IPS DF 6.9 (cell line): ENCODE measurements at places on chromosomes 3 and 15.

DNA sequence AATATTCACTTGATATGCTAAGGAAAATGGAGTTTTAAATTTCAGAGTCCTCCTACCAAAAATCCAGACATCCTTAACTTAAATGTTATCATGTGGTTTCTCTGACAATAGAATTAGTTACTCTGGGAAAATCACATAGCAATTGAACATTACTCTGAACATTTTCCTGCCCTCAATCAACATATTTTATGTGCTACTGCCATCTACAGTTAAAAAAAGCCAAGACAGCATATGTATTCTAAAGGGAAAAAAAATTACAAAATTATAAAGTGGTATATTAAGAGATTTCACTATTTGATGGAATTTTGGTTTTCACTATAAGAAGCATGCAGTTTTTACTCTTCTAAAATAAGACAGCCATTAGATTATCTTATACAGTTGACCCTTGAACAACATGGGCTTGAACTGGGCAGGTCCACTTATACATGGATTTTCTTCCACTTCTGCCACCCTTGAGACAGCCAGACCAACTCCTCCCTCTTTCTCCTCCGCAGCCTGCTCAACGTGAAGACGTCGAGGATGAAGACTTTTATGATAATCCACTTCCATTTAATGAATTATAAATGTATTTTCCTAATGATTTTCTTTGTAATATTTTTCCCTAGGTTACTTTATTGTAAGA, 122.3 kb downstream of the ATP1B3 start:
- DNase-seq = no peak

DNA sequence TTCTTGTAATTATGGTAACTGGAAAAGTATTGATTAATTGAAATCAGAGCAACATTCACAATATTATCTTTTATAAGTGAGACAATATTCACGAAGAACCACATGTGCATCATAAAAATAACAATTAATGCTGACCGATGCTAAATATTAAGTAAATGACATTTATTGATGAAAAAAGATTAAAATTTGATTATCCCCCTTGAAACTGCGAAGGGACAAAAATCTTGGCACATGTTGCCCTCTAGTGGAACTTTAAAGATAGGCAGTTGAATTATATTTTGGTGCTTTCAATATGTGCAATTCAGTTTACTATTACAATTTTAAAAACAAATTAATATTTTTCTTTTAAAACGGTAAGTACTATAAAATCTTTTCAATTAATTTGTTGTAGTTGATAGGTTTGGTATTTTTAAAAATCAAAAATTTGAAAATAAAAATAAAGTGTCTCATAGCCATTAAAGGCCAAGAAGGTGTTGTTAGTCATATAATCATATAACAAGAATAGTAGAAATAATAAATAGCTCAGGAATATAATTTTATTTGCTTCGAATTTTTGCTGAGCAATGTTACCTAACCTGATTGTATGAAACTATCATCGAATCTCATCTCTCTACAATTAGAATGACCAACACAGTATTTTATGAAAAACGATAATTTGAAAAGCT, 270.2 kb downstream of the ROBO1 start:
- no peak for DNase-seq

GRCh38 chr3:4831580-4831950, 147.7 kb upstream of the BHLHE40 start:
- no peak for DNase-seq

GRCh38 chr3:15722877-15723623, 74.7 kb downstream of the ANKRD28 start:
- DNase-seq = no peak

- no peak for DNase-seq
Observed at GRCh38 chr15:32936283-32936918, 218.6 kb downstream of the GREM1 start.
